SHP77 treated with DMSO at 0.1 percent for 48 hours (cell line): ENCODE measurements at places on chromosomes 6 and 20.

DNA sequence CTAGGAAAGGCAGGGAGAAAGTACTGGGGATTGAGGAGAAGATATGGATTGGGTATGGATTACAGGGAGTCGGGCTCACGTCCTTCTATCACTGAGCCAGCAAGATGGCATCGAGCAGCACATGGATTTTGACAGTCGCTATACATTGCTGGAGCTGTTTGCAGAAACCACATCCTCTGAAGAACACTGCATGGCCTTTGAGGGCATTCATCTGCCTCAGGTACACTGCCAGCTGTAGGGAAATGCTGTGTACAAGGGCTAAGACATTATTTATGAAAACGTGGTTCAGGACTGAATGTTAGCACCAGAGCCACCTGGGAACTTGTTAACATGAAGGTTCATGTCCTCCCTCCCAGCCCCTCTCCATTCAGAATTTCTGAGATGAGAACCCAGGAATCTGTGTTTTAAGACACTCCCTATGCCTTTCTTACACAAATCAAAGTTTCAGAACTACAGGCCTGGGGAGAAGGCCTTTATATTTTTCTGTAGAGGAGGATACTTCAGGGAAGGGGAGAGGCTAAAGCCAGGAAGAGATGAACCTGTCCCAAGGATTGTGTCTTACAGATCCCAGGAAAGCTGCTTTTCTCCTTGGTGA, 3.5 kb downstream of the CUL9 start:
- no peak for DNase-seq

DNA sequence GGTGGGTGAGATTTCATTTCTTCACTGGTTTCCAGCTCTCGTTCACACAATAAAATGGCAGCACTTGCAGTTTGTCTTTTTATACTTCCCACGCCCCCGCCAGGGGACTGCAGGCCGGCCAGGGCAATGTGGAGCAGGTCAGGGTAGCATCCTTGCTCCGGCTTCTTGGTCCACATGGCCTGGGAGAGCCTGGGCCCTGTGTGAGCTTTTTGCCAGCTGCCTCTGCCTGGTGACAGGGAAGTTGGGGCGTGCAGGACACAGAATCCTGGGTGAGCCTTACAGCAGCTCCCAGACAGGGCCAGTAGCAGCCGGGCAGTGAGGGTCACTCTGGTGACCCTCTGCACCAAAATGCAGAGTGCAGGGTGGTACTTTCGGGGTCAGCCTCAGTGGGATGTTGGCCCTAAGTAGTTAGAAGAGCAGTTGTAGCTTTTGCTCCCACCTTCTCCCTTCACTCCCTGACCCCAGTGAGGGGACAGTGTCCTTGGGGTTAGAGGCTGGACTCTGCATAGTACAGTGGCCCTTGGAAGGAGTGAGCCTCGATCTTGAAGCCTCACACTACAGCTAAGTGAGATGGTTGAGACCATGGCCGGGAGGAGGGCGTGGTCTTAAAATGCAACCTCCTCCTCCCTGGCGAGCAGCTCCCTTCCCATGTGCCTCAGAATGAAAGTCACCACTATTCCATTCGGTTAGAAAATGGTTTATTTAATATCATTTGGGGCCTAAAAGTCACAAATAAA, 23.8 kb downstream of the PYGB start:
- DNase-seq, result no peak

- DNase-seq, result no peak
Measured at GRCh38 chr6:110661414-110661813, 153.9 kb downstream of the CDK19 start.

DNA sequence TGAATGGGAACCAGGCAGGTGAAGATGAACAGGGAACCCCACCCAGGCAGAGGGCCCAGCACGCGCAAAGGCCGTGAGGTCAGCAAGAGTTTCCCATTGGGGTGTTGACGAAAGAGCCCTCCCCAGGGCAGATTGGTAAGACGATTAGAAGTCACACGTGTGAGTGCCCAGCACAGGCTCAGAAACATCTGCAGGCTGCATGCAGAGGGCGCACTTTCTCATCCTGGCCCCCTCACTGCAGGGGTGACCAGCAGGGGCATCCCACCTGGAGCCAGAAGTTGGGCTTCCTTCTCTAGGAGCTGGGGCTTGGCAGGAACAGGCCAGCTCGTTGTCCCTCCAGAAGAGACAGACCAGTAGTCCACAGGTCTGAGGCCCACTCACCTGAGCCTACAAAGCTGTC, 38.4 kb downstream of the VSTM2L start:
- DNase-seq, result no peak

- DNase-seq, result no peak
Measured at GRCh38 chr20:48948612-48949011, 27.1 kb downstream of the ARFGEF2 start.

GRCh38 chr6:26539071-26539615, 977 bp downstream of the HMGN4 start:
- no peak for DNase-seq
